ENCODE measurements at places on chromosomes 16 and 17. TPM values are rescaled to one million over a fixed set of nuclear protein-coding genes. Genes with fewer than 3 reads are reported as not detected.

RASL10B gene
- 22.3 TPM for total RNA-seq

SPHK1 gene
- total RNA-seq = 2.0 TPM

GNAO1 gene
- 25.9 TPM for total RNA-seq

SREBF1 gene
- 14.7 TPM for total RNA-seq

TSPAN10 gene
- total RNA-seq = 0.24 TPM

MT4 gene
- not detected for total RNA-seq

MAPT gene
- total RNA-seq = 37.7 TPM

Measured in Right ventricle myocardium superior (tissue), 1 donor.